CD14-positive monocyte (primary cell): ENCODE measurements at places on chromosomes 6 and 20. TPM values are rescaled to one million over a fixed set of nuclear protein-coding genes. Genes with fewer than 3 reads are reported as not detected.

- no peak for DNase-seq
Observed at GRCh38 chr20:7935027-7935551, 5.2 kb downstream of the HAO1 start.

GRCh38 chr6:169170583-169170955, 83.1 kb downstream of the THBS2 start:
- no peak for DNase-seq

GRCh38 chr6:146943664-146944063, 260.6 kb upstream of the STXBP5 start:
- DNase-seq, result no peak

- DNase-seq, result no peak
Observed at GRCh38 chr6:170164271-170164900, 126.5 kb downstream of the DLL1 start.

DNA sequence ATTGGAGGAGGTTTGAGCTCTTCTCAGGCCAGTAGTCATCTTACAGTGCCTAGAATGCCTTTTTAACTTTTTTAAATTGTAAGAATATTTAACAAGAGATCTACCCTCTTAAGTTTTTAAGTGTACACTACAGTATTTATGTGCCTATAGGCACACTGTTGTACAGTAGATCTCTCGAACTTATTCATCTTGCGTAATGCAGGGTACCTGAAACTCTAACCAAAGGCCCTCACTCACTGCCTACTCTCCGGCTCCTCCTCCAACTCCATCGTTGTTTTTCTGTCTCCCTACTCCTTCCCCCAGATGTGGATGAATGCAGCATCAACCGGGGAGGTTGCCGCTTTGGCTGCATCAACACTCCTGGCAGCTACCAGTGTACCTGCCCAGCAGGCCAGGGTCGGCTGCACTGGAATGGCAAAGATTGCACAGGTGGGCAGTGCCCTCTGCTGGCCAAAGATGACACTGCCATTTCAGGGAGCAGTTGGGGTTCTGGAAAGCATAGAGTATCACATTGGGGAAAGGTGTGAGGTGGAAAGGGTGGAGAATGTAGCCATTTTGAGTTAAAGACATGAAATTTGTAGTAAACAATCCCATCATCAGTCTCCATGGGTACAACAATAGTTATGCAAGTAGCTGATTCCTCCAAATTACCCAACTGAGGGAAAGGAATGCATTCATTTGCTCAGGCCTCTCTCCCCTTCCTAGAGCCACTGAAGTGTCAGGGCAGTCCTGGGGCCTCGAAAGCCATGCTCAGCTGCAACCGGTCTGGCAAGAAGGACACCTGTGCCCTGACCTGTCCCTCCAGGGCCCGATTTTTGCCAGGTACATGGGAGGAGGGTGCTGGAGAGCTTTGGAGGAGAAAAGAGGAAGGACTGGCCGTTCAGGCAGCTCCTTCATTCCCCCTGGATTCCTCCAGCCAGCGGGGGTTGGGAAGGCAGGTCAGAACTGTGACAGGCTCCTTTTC, 18.4 kb upstream of the ZNF76 start:
- DNase-seq, result peak; percentile 54

The FRS3 gene
- 7.0 and 11.9 TPM in 2 replicates for polyA plus RNA-seq

DNA sequence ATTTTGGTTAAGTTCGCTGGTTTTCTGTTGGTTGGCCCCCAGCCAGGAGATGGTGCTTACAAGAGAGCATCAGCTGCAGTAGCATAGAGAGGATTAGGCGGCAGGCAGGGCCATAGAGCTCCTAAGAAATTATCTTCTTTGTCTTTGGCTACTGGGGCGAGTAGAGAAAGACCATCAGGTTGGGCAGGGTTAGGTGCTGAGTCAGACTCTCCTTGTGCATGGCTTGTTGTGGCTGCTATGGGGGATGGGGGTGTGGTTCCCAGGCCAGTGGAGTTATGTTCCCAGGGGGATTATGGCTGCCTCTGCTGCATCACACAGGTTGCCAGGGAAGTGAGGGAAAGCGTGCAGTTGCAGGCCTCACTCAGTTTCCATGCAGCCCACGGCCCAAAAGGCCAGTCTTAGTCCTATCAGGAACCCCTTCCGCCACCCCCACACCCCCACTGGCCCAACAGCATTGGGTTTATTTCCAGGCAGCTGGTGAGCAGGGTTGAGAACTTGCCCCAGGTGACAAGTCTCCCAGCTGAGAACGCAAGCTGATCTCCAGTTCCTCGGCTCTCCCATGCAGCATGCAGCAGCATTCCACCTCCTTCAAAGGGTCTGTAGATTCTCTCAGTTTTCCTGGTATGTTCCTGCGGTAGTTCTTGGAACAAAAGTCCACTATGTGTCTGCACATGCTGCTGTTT, 243.7 kb downstream of the UTRN start:
- DNase-seq, result no peak

DNA sequence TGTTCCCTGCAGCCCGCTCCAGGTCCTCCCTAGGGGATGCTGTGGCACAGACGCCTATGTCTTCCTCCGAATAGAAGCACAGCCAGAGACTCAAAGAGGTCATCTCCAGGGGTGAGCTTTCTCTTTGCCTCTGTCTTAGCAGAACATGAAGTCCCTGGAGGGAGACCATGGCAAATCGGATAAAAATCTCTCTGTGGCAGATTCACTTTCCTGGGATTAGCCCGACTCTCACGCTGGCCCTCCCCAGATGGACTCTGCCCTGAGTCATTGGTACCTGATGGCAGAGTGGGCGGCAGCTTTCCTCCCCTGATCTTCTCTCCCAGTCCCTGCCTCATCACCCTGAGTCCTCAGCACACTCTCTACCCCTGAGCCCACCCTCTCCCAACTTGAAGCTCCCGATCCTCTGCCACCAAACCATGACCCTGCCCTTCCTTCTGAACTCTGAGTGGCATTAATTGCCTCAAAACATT, 58.0 kb upstream of the CCDC167 start:
- DNase-seq, result no peak

The FOXC1 gene
- not detected for polyA plus RNA-seq

The CD83 gene
- polyA plus RNA-seq, result 74.5 TPM

- DNase-seq, result no peak
Observed at GRCh38 chr6:157570104-157570503, 189.1 kb downstream of the ZDHHC14 start.

- no peak for DNase-seq
Observed at GRCh38 chr6:5724911-5725310, 281.8 kb downstream of the NRN1 start.

GRCh38 chr6:110934381-110934898, 24.1 kb upstream of the GTF3C6 start:
- peak; percentile 48 for DNase-seq

DNA sequence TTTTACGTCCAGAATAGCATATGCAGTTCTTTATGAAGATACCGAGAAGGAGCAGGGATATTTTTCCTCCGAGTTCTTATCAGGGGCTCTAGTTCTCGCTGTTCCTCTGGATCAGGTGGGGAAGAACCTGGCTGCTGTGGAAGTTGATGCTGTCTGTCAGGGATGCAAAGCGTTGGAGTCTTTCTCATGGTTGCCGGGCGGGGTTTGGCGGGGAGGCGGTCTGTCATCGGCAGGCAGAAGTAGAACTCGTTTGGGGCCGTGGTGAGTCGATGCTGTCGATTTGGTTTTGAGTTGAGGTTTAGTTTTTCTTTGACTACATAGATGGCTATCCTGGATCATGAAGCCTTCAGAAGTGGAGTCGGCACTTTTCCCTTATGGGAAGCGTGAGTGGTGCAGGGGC, 691.2 kb downstream of the QKI start:
- no peak for DNase-seq

The DLK2 gene
- not detected for polyA plus RNA-seq

The RSPO4 gene
- not detected for polyA plus RNA-seq

- DNase-seq, result no peak
Observed at GRCh38 chr6:122751326-122751725, 28.2 kb upstream of the FABP7 start.

The TNFRSF6B gene
- not detected for polyA plus RNA-seq

GRCh38 chr6:152267967-152268845, 369.0 kb downstream of the SYNE1 start:
- DNase-seq, result no peak

DNA sequence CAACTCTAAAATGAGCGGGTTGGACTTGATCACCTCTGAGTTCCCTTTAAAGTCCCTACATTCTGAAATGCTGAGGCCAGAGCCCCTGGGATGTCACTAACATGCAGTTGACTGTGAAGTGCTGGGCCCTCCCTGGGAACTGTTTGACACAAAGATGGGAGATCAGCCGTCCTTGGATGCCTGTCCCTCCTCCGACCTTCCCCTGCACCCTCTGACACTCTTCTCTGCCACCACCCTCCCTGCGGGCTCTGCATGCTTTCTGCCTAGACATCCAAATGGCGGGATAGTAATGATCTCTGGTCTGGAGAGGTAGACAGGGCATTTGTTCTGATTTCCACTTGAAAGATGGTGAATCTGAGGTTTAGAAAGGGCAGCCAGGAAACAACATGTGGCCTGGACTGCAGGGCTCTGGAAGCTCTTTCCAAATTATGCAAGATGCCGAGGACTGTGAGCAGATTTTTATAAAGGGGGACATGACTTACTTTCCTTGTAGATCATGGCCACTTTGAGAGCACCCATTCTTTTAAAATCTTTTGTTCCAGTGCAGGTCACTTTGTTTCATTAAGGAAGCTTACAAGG, 113.2 kb downstream of the ZDHHC14 start:
- no peak for DNase-seq

DNA sequence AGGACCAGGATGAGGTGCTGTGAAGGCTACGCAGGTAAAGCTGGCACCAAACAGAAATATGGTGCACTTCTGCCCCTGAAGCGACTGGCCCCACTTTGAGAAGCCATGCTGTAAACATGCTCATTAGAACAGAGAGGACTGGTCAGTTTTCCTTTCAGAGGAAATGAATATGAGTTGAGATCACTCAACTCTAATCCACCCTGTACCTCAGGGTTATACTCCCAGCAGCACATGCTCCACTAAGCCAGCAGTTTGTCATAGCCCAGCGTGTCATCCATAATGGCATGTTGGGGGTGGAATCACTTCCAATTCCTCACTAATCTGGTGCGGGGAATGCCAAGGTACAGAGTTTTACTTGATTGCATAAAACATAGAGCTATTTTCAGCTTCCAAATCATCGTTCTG, 98.1 kb downstream of the HIVEP2 start:
- no peak for DNase-seq

DNA sequence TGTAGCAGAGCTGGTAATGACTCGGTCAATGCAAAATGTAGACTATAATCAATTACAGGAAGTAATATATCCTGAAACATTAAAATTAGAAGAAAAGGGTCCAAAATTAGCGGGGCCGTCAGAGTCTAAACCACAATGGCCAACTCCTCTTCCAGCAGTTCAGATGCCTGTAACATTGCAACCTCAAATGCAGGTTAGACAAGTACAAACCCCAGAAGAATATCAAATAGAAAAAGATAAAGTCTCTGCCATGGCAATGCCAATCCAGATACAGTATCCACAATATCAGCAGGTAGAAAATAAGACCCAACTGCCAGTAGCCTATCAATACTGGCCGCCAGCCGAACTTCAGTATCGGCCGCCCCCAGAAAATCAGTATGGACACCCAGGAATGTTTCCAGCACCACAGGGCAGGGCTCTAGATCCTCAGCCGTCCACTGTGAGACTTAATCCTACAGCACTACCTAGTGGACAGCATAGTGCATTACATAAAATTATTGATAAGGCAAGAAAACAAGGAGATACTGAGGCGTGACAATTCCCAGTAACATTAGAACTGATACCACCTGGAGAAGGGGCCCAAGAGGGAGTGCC, 158.4 kb downstream of the GPX5 start:
- DNase-seq, result peak; percentile 4

GRCh38 chr20:32512047-32512385, 73.1 kb downstream of the NOL4L start:
- DNase-seq, result no peak

The CD40 gene
- polyA plus RNA-seq, result 18.8 and 29.4 TPM in 2 replicates

- DNase-seq, result no peak
Observed at GRCh38 chr6:8872589-8872988, 437.2 kb upstream of the SLC35B3 start.

The ZMYND8 gene
- polyA plus RNA-seq, result 1.4 TPM

DNA sequence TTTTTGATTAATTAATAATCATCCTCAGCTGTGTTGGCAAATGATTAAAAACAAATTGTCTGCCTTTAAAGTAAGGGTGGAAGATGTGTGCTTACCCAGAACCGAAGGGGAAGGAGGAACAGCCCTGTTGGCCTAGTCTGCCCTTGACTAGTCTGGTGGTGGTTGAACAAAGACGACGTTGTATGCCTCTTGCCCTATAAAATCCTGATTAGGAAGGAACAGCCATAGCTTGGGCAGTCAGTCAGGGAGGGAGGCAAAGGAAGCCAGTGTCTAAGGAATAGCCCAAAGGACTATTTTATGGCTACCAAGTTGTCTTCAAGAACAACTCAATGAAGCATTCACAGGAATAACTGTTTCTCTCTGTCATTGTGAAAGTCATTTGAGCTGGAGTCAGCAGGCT, 70.7 kb downstream of the PRDM1 start:
- no peak for DNase-seq

GRCh38 chr20:3239026-3239866, at the start of gene SLC4A11:
Gene SLC4A11 (minus strand): TSS chr20:3239190. CDS start chr20:3239137, 53 bp downstream.
- DNase-seq, result no peak

The NFKBIL1 gene
- polyA plus RNA-seq, result 8.0 and 13.6 TPM in 2 replicates

DNA sequence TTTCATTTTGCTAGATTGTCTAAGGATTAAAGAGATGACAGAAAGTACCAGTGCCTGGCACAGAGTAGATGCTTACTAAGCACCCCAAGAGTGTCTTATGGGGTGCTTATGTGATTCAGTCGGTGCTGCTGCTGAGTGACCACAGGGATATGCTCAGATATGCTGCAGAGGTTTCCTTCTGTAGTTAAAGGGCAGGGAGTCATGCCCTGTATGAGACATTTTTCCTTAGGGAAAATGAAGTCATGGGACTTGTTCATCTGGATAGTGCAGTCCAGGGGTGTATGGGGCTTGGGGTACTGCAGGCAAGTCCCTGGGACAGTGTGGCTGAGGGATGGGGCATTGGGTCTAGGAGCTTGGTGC, 25.1 kb downstream of the TOX2 start:
- DNase-seq, result no peak

The GSTA3 gene
- not detected for polyA plus RNA-seq

The SLC24A3 gene
- 0.08 TPM for polyA plus RNA-seq

The MYMX gene
- polyA plus RNA-seq, result not detected

DNA sequence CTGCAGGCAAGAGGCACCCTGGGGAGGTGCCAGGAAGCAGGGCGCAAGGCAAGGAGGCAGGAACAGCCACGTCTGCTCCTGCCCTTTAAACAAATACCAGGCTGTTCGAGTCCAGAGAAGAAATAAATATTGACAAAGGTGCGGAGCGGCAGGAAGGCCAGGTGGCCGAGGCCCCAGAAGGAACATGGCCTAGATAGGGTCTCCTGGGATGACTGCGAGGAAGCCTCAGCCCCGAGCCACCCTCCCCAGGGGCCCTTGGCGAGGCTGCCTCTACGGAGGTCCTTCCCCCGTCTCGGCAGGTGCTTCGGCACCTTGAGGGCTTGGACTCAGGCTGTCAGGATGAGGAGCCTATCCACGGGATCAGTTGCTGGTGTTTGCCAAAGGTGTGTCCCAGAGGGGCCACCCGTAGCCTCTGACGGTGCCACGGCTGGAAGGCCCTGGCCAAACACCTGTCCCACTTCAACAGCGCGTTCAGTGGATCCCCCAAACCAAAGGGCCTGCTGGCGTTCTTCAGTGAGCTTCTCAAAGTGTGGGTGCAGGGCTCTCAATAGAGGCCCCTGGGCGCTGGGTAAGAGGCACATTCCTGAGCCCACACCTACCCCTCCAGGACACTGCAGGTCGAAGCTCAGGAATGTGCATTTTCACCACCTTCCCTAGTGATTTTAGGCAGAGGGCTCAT, 39.8 kb downstream of the SNX5 start:
- no peak for DNase-seq

The TFAP2A gene
- polyA plus RNA-seq, result not detected

GRCh38 chr6:17226786-17227233, 54.4 kb upstream of the RBM24 start:
- no peak for DNase-seq
